ENCODE measurements at places on chromosomes 16 and 17.

- DNase-seq, result no peak
Observed at GRCh38 chr17:31549121-31549524, 157.6 kb downstream of the RAB11FIP4 start.

GRCh38 chr16:59605706-59606105 is 871.6 kb upstream of the GOT2 start:
- DNase-seq, result no peak

GRCh38 chr17:59666235-59666634 is 41.0 kb downstream of the PTRH2 start:
- no peak for DNase-seq

DNA sequence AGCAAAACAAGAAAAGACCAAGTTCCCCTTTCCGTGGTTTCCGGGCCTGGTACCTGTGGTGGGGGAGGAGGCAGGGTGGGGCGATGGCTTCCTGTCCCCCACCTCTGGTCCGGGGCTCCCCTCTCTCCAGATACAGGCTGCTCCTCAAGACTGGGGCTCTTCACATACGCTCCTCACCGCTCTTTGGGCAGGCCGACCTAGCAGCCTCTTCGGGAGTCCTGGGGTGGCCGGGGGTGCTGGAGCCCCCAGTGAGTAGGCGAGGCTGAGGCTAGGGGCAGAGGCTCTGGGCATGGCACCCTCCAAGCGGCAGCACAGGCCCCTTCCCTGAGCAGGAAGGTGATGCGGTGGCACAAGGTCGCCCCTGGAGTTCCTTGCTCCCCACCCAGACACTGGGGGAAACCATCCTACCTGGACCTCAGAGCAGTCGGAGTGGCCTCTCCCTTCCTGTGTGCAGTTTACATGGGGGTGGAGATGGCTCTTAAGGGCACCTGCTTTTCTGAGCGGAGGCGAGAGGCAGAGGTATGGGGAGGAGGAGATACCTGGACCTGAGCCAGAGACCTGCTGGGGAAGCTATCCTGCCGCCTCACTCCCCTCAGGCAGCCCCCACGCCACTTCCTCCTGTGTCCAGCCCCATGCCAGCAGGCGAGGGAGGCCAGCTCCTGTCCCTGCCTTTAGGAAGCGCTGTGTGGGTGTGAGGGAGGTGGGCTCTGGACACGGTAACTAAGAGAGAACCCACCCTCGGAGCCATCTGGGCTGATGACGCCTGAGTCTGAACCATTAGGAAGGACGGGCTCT is 891 bp downstream of the CORO1A start:
- DNase-seq, result peak; percentile 82

DNA sequence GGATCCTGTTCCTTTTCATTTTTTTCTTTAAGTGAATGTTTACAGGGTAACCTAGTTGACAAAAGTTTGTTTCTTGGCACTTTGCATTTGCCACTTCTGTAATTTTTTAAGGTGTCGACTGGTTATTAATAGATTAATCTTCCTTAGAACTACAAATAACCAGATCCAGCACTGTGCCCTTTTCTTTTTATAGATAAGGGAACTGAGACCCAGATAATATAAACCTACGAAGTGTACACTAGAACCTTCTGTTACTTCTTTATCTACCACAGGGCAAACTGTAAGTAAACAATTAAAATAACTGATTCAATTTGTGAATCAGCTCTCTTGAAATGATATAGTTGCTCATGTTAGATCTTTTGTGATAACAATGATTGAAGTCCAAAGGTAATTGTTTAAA is 55.4 kb downstream of the NLK start:
- DNase-seq, result no peak

GRCh38 chr17:37754363-37754762 is 9.5 kb upstream of the HNF1B start:
- DNase-seq, result no peak

DNA sequence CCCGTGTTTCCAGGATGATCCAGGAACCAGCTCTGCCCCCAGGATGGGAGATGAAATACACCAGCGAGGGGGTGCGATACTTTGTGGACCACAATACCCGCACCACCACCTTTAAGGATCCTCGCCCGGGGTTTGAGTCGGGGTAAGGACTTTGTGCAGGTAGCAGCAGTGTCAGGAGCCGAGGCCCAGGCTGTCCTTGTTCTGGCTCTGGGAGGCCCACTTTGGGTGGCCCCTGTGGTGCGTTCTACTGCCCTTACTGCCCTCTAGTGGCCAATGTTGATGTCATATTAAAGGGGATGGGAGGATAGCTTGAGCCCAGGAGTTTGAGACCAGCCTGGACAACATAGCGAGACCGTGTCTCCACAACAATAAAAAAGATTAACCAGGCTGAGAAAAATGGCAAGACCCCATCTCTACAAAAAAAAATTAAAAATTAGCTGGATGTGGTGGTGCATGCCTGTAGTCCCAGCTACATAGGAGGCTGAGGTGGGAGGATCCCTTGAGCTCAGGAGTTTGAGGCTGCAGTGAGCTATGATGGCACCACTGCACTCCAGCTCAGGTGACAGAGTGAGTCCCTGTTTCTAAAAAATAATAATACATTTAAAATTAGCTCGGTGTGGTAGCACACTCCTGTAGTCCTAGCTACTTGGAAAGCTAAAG is 20.9 kb upstream of the CLEC18A start:
- peak; percentile 83 for DNase-seq

DNA sequence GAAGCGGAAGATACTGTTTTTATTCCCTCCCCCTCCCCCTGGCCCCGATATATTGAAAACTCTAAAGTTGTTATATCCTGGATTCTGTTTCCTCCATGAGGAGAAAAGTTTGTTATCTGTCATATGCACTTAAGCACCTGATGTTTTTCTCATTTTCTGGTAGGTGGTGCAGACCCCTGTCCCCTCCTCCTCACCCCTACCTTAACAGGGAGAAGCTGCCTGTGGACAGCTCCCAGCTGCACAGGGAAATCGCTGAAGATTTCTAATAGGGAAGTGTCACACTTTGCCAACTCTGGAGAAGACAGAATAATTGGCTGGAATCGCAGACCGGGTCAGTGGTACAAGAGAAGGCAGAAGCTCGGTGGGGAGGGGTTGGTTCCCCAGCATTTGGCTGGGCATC is 45.3 kb upstream of the TOB1 start:
- DNase-seq, result no peak

DNA sequence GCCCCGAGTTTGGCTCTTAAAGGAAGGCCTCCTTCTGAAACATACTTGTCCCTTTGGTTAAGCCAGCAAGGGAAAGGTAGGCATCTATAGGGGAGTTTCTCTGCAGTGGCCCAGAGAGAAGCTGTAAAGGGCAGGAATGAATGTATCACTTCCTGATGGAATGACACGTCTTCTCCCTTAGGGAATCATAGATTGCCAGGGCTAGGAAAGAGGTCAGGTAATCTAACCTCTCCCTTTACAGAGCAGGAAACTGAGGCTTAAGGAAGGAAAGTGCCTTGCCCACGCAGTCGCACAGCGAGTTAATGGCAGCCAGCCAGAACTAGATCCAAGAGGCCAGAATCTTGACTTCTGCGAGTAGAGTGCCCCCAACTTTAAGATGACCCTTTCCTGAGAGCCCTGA is 66.1 kb downstream of the NEUROD2 start:
- DNase-seq, result no peak

GRCh38 chr16:17108596-17108995 is 362.2 kb downstream of the XYLT1 start:
- no peak for DNase-seq

DNA sequence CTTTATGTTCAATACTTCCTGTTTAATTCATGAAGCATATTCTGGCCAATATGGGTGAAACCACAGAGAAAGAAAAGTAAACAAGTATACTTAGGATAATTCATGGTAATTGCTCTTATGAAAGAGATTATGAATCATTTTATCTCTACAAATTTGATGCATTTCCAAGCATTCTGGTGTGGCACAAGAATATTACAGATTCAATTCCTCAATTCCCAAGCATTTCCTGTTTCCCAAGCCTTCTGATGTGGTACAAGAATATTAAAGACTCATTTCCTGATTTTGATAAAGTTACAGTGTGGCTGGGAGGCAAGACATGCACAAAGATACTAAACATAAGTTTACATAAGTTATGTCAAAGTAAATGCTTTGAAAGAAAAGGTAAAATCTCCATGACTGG is 126.1 kb upstream of the NUDT7 start:
- DNase-seq, result no peak

GRCh38 chr17:40832840-40833239 is 10.4 kb upstream of the KRT10 start:
- DNase-seq, result no peak

GRCh38 chr16:82655072-82655714 is 28.4 kb downstream of the CDH13 start:
- DNase-seq, result no peak

DNA sequence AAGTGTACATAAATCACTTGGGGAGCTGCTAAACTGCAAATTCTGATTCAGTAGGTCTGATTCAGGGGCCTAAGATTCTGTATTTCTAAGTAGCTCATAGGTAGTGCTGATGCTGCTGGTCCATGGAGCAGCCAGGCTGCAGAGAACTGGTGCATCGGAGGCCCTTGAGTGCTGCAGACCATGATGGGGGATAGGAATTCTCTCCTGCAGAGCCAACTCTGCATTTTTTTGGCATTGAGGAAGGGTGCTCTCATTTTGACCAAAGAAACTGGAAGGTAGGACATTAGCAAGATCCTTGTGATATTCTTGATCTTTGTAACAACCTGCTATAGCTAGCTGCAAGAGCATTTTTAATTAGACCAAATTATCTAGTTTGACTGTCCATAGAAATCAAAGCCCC is 4.7 kb downstream of the HOXB2 start:
- no peak for DNase-seq

DNA sequence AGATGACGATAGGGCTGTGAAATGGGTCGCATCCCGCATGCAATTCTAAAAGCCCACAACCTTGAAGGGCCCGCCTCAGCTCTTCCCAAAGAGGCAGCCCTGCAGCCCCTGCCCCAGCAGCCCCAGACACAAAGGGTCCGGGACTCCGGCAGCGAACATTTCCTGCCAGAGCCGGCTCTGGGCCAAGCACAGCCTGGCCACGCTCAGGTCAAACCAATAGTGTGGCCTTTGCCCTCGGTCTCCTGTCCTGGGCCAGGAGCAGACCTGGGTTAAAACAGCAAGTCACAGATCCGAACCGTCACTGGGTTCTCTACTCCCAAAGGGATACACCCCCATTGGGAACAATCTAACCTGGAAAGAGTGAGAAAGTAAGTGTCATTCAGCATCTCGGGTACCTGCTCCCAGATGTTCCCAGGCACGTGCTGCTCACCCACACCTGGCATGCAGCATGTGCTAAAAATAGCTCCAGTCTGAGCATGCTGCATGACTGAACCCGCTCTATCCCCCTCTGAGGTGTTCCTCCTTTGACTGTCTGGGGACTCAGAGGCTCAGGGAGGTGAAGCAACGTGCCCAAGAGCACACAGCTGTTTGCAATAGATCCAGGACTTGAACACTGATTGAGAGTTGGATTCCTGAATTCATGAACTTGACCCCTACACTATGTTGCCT is 22.2 kb upstream of the ATP2A3 start:
- no peak for DNase-seq

DNA sequence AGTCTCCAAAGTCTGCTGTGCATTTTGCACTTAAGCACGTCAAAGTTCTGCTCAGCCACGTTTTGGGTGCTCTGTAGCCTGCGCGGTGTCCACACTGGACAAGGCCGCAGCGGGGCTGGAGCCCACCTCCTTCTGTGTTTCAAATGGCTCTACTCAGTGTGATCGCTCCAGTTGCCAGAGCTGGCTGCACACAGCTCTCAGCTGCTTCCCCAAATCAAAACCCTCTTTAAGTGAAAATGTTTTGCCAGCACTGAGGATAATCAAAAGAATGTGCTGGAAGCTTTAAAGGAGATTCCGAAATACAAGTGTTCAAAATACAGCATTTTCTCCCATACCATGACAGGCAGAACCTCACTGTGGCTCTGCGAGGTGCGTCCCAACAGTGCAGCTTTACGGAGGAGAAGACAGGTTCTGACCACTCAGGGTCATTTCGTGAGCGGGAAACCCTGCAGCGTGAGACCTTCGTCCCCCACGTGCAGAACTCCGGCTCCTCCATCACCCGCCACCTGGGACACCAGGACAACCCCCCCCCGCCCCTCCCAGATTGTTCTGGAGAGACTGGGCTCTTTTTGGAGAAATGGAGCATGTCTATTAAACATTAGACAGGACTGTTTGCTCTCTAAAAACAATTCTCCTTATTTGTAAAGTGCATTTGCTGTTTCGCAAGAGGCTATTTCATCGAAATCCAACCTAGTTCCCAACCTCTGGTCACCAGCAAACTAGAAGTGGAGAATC is 16.6 kb downstream of the TBC1D16 start:
- no peak for DNase-seq

GRCh38 chr17:43880420-43880991 is 26.8 kb downstream of the MPP2 start:
- peak; percentile 50 for DNase-seq

Data from GM19239 (cell line).